ENCODE measurements at places on chromosomes 11 and 22.

GRCh38 chr11:20138707-20139106, 21.6 kb downstream of the DBX1 start:
- DNase-seq: no peak

DNA sequence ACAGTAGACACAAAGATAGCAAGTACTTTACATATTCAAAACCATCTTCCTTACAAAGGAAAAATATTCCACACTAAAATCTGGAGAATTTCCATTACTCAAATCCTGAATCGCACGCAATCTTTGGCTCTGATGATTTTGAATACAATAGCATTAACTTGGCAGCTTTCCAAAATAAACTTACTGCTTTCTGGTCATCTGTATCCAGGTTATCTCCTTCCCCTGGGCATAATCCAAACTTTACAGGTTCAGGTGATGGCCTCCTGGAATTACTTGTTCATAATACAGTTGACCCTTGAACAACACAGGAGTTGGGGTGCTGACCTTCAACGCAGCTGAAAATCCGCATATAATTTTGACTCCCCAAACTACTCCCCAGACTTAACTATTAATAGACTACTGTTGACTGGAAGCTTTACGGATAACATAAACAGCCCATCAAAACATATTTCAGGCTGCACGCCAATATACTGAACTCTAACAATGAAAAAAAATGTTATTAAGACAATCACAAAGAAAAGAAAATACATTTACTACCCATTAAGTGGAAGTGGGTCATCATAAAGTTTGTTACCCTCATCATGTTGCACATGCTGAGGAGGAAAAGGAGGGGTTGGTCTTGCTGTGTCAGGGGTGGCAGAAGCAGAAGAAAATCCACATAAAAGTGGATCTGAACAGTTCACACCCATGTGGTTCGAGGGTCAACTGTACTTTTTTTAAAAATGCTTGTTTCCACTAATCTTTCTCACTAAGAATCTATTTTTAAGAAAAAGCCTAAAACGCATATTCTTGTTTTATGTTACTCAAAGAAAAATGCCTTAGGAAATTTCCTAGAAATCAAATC, 6.5 kb downstream of the MTMR2 start:
- no peak for DNase-seq

- DNase-seq: no peak
Observed at GRCh38 chr11:61195719-61196118, 7.6 kb upstream of the PGA3 start.

DNA sequence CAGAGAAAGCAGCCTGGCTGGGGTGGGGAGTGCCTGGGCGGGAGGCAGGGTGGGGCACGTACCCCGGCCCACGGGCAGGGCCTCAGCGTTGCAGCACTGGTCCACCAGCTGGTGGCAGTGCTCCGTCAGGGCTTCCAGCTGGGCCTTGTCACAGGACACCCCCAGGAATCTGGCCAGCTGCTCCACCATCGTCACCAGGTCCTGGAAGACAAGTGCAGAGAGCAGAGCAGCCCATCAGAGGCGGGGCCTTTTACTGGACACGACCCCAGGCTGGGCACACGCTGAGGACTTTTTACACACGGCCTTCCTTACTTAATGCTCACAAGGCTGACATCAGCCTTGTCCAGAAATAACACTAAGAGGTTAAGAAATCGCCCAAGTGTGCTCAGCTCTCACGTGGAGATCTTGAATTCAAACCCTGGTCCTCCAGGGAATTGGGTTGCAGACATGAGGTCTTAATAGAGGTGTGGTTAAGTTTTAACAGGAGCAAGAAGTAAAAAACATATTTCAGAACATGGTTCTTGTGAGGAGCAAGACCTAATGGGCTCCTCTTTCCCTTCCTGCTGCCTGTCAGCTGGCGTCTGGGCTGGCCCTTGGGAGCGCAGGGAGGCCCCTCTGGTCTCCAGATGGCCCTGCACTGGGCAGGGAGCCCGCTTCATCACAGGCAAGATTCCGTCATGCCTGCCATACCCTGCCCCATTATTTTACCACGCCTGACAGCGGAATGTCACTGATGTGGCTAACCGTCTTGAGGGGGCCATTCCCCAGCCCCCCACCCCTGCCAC, 17.1 kb upstream of the EFCAB6 start:
- DNase-seq: no peak

- DNase-seq: no peak
Observed at GRCh38 chr11:130817330-130817944, 98.8 kb downstream of the SNX19 start.

DNA sequence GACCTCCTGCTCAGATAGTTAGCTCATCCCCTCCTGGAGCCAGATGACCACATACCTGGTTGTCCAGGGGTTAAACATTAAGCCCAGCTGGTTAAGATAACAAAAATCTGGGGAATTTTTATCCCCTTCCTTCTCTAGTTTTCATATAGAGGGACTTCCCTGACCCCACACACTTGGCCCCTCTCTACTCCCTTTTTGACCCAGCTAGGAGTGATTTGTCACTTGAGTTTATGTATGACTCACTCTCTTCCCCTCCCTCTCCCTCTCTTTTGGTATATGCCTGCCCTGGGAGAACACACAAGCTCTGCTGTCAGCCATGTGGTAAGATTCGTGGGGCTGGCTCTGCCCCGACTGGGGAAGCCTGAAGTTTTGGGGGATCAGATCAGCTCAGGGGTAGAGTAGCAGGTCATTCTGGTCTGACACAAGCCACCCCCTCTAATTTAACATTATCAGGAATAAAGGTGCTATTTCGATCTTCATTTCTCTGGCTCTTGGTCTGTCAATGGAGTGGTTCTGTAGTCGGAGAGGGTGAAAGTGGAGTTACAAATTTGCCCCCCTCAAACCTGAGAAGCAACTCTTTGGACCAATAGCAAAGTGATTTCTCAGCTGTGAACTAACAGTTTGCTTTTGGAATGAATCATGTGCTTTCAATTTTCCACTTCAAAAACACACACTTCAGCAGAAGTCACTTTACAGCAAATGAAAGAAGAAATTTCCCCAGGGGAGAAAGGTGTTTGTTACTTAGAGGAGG, 415.3 kb upstream of the CADM1 start:
- no peak for DNase-seq

GRCh38 chr11:74620531-74620930, 28.1 kb downstream of the POLD3 start:
- DNase-seq: no peak

DNA sequence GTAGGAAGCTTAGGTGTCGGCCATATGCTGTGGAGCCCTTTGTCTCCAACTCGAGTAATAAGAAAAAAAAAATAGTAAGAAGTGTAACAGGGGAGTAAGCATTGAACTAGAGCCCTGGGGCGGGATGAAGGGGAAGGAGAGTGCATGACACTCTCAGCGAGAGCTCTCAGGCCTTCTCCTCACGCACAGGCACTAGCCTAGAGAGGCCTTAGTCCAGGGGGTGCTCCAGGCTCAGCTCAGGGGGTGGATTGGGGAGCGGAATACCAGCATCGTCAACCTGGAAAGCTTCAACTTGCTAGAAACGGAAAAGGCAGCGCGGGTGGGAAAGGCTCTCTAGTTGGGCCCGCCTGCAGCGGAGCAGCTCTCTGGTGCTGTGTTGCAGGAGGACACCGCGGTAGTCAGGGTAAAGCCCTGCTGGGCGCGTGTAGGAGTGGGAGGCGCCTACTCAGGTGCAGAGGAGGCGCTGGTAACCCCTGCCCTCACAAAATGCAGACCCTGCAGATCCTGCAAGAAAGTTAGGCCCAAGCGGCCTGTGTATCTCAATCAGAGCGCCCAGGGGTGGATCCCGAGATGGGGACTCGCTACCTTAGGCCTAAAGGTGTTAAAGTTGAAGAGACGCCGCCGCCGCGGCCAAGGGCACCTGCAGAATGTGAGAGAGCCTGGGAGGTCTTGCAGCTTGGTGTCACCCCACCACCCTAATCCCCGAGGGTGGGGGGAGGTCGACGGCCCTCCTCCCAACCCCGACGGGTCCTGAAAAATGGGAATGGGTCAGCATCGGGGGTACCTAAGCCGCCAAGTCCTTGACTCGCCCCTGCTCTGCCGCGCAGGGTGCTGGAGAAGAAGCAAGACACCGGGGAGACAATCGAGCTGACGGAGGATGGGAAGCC, 2.8 kb downstream of the SLC17A6 start:
- no peak for DNase-seq

DNA sequence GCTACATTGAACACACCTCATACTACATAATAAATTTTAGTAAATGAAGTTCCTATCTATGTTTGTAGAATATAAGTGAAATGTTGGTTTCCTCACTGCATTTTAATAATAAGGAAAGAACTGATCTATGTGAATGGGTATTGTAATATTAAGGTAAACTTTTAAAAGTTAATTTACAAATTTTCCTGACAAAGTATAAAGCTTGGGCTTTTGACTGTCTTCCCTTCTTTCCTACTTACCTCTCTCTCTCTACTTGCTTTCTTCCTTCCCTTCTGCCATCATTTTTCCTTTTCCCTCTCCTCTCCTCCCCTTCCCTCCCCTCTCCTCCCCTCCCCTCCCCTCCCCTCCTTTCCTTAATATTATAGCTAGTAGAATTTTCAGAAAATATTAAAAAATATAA, 798.2 kb downstream of the CNTN5 start:
- DNase-seq: no peak

DNA sequence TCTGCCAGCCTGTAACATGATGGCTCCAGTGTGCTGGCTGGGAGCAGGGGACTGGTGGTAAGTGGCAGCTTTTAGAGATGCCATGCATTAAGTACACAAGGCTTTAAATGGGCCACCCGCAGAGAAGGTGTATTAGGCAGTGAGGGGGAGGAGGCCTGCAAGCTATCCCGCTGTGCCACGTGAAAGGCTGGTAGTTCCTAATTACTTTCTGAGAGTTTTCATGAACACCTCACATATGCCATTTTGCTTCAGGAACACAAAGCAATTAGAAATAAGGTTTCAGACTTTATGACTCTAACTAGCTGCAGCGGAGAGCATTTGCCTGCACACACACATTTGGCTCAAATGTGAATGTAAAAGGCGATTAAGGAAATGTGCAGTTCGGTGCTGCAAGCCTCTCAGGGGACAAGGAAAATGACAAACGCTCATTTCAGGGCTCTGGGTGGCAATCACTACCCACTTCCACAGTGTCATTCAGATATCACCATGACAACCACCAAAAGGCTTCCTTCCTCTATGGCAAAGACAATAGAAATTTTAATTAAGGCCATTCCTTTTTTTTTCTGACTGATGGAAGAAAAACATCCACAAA, 116.6 kb downstream of the PLEKHA7 start:
- DNase-seq: no peak

DNA sequence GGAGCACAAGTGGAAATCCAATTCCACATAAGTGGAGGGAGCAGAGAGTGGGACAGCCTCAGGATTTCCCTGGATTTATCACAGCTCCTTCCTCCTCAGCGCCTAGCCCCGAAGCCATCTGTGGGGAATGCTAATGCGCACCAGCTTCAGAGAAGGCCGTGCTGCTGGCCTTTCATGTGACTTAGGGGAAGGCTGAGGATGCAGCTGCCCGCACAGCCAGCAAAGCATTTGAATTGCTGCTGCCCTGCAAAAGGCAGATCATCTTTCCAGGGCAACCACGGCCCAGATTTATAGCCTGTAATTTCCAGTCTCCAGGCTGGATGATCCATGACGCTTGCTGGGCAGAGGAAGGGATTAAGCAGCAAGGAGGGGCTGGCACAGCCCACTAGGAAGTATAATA, 29.9 kb downstream of the SYN3 start:
- DNase-seq: no peak

- no peak for DNase-seq
Observed at GRCh38 chr11:33634291-33634834, 66.3 kb downstream of the C11orf91 start.

DNA sequence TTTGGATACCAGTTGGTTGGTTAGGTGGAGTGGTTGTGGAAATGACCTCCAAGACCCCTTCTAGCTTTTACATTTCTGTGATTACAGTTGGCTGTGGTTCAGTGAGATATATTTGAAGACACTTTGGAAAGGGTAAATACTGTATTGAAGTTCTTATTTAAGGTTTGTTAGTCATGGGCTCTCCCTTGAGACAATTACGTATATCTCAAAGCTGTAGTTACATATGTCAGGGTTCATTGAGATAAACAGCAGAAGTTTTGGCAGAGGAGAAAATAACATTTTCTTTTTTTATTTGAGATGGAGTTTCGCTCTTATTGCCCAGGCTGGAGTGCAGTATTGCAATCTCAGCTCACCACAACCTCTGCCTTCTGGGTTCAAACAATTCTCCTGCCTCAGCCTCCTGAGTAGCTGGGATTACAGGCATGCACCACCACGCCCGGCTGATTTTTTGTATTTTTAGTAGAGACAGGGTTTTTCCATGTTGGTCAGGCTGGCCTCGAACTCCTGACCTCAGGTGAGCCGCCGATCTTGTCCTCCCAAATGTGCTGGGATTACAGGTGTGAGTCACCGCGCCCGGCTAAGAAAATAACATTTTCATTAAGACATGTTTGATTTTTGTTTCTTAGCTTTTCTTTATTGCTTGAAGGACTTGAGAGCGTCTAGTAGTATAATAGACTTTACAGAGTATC, 1.9 kb downstream of the RNF121 start:
- DNase-seq: no peak

DNA sequence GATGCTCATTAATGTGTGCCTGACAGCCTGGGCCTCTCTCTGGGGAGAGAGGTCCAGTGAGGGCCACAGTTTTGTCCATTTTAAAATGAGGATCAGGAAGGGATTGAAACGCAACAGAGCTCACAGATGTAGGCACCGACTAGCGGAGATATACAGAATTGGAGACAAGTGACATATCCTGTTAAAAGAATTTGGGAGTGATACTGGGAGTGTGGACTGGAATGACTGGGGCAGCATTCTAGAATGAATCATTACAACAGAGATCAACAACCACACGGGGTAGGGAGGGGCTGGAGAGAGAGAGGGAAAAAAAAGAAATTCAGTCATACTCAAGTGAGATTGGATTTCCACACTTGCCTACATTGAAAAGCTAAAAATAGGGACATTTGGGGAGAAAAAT, 2.5 kb upstream of the NCAM1 start:
- no peak for DNase-seq

DNA sequence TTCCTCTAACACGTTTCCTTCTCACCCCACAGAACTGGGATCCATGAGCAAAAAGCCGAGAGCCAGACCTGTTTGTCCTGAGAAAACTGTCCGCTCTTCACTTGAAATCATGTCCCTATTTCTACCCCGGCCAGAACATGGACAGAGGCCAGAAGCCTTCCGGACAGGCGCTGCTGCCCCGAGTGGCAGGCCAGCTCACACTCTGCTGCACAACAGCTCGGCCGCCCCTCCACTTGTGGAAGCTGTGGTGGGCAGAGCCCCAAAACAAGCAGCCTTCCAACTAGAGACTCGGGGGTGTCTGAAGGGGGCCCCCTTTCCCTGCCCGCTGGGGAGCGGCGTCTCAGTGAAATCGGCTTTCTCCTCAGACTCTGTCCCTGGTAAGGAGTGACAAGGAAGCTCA, 24.0 kb downstream of the CD5 start:
- DNase-seq: no peak

DNA sequence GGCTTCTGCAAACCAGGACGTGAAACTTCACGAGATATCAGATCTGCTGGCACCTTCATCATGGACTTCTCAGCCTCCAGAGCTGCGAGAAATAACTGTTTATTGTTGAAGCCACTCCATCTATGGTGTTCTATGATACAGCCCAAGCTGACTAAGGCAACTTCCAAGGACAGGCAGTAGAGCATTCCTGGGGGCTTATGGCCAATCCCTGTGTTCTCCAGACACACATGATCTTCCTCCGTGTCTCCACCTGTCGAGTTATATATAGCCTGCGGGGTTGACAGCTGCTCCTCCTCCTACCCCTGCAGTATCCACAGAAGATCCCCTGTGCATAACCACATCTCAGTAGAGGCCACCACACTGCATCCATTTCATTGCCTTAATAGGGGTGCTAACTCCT, 11.0 kb downstream of the TP53AIP1 start:
- no peak for DNase-seq

All from stimulated activated CD4-positive, alpha-beta T cell treated with anti-CD3 and anti-CD28 coated beads, Interleukin-1b, Interleukin-23, amount 100 ng/mL, for 24 hours (primary cell).